Left lung (tissue), 14 donors: ENCODE measurements at places on chromosomes 6 and 20. TPM values are rescaled to one million over a fixed set of nuclear protein-coding genes. Genes with fewer than 3 reads are reported as not detected.

The OPN5 gene
- not detected for total RNA-seq

The WFDC12 gene
- total RNA-seq: 0.73 TPM

GRCh38 chr6:41502917-41503671 is 43.1 kb upstream of the FOXP4 start:
- peaks cover 10% of the 10 kb centered on the region for H3K27me3 ChIP-seq
- H3K4me1 ChIP-seq: peaks cover 30% of the 10 kb centered on the region
- H3K27ac ChIP-seq: no peak overlapping the region
- peak overlapping the region; percentile 22 for H3K4me3 ChIP-seq
- DNase-seq: peak; percentile 73

The CST5 gene
- 3.3 TPM for total RNA-seq

DNA sequence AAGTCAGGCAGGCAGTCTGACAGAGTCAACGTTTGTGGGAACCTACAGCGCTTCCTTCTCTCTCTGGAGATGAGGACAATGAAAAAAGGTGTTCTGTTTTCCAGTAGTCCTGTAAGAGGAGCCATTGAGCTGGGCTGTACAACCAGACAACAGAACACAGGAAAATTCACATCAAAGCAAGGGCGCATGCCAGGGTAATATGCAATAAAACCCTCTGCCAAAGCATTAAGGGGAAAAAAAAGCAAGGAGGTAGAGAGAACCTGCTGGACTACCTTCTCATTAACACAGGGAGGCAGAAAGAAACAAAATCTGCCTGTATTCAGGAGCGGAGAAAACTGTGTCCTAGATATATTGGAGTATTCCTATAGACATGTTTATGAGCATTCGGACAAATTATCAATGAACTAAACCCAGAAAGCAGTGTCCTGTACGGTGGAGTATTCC is 1.3 kb downstream of the RNF24 start:
- peak overlapping the region; percentile 92 for H3K4me3 ChIP-seq
- H3K27ac ChIP-seq: peak overlapping the region; percentile 84
- peaks cover 5% of the 10 kb centered on the region for H3K36me3 ChIP-seq

- H3K4me3 ChIP-seq: no peak overlapping the region
- H3K27me3 ChIP-seq: no peaks in the 10 kb centered on the region
- H3K4me1 ChIP-seq: no peaks in the 10 kb centered on the region
Observed at GRCh38 chr20:23094927-23095326, 8.8 kb upstream of the CD93 start.

GRCh38 chr6:33323623-33323948 is 6.0 kb upstream of the ZBTB22 start:
- peaks cover 17% of the 10 kb centered on the region for H3K4me1 ChIP-seq
- no peaks in the 10 kb centered on the region for H3K27me3 ChIP-seq
- no peaks in the 10 kb centered on the region for H3K36me3 ChIP-seq

GRCh38 chr6:169247991-169248390 is 5.7 kb downstream of the THBS2 start:
- no peak overlapping the region for H3K4me3 ChIP-seq
- no peaks in the 10 kb centered on the region for H3K4me1 ChIP-seq
- no peak overlapping the region for H3K27ac ChIP-seq
- DNase-seq: no peak
- H3K27me3 ChIP-seq: peaks cover 40% of the 10 kb centered on the region

The SLC44A4 gene
- total RNA-seq: 78.8 TPM

- H3K36me3 ChIP-seq: peaks cover 67% of the 10 kb centered on the region
- DNase-seq: no peak
- H3K27ac ChIP-seq: no peak overlapping the region
- H3K4me3 ChIP-seq: no peak overlapping the region
Observed at GRCh38 chr6:18243302-18243893, 20.9 kb downstream of the DEK start.

The SAMD5 gene
- 10.5 TPM for total RNA-seq

DNA sequence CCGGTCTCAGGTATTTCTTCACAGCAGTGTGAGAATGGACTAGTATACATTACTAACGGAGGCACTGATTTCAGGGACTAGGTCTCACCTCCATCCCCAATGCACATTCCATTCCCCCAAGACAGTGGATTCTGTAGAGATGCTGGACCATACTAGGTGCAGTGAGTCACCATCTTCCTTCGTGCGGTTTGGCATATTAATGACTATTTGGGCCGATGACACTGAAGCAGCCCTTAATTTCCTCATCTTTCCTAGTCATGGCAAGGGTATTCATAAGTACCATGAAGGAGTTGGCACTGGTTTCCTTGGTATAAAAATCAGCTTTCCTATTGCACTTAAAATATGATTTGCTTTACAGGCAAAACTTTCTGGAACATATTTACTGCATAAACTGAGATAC is 121.4 kb upstream of the TRAF3IP2 start:
- no peak for DNase-seq
- no peaks in the 10 kb centered on the region for H3K36me3 ChIP-seq
- H3K4me1 ChIP-seq: peaks cover 6% of the 10 kb centered on the region

- H3K27me3 ChIP-seq: no peaks in the 10 kb centered on the region
- no peak overlapping the region for H3K27ac ChIP-seq
- H3K36me3 ChIP-seq: no peaks in the 10 kb centered on the region
- no peak overlapping the region for H3K4me3 ChIP-seq
Observed at GRCh38 chr6:48084201-48084600, 26.8 kb downstream of the PTCHD4 start.

DNA sequence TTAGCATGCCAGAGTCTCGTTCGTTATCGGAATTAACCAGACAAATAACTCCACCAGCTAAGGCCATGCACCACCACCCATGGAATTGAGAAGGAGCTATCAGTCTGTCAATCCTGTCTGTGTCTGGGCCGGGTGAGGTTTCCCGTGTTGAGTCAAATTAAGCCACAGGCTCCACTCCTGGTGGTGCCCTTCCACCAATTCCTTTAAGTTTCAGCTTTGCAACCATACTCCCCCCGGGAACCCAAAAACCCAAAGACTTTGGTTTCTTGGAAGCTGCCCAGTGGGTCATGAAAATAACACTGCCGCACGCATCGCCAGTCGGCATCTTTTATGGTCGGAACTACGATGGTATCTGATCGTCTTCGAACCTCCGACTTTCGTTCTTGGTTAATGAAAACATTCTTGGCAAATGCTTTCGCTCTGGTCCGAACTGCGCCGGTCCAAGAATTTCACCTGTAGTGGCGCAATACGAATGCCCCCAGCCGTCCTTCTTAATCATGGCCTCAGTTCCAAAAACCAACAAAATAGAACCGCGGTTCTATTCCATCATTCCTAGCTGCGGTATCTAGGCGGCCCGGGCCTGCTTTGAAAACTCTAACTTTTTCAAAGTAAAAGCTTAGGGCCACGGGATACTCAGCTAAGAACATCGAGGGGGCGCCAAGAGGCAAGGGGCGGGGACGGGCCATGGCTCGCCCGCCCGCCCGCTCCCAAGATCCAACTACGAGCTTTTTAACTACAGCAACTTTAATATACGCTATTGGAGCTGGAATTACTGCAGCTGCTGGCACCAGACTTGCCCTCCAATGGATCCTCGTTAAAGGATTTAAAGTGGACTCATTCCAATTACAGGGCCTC is 1958.5 kb upstream of the DEFB115 start:
- no peak for DNase-seq
- H3K27ac ChIP-seq: no peak overlapping the region
- H3K4me3 ChIP-seq: no peak overlapping the region
- H3K36me3 ChIP-seq: no peaks in the 10 kb centered on the region
- H3K4me1 ChIP-seq: no peaks in the 10 kb centered on the region

DNA sequence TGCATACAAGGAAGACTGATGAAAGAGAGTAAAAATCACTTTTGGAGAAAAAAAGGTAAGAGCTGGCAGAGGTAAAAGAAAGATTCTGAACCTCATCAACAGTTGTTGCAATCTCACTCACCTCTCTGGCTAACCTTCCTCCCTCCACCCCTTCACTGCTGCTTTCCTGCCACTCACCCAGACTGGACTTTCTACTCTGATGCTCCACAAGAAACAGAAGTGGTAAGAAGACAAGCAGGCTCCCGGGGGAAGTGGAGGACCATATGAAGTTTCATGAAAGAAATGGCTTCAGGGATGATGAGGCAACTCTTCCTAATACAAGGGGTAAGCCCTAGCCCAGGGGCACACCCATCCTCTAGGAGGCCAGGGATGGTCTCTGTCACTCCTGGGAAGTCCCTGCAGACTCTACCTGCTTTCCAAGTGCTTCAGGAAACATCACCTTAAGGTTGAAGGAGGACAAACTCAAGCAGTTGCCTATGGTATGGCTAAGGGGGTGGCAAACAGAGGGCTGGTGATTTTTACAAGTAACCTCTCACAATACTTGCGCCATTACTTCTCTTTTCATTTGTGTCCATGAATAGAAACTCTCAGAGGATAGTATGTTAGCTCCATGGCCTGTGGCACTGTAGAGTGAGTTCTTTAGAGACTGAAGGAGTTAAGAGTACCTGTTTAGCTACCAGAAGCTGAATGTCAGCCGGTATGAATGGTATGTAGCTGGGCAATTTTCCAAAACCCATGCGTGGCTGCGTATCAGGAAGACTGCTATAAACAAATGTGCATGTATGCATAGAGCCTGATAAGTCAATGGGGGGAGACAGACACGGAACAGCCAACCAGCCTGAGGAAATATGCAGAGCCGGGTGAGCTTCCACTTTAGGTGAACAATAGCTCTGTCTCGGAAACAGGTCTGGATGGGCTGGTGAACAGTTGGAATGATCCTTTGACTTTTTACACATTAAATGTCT is 112.0 kb downstream of the BACH2 start:
- H3K27ac ChIP-seq: no peak overlapping the region
- peaks cover 39% of the 10 kb centered on the region for H3K4me1 ChIP-seq
- DNase-seq: no peak
- H3K36me3 ChIP-seq: no peaks in the 10 kb centered on the region
- no peak overlapping the region for H3K4me3 ChIP-seq
- no peaks in the 10 kb centered on the region for H3K27me3 ChIP-seq

DNA sequence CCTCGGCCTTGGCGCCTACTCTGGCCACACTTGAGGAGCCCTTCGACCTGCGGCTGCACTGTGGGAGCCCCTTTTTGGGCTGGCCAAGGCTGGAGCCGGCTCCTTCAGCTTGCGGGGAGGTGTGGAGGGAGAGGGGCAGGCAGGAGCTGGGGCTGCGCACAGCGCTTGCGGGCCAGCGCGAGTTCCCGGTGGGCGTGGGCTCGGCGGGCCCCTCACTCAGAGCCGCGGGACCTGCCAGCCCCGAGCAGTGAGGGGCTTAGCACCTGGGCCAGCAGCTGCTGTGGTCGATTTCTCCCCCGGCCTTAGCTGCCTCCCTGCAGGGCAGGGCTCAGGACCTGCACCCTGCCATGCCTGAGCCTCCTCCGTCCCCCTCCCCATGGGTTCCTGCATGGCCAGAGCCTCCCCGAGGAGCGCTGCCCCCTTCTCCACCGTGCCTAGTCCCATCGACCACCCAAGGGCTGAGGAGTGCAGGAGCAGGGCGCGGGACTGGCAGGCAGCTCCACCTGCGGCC is 136.8 kb downstream of the EPHA7 start:
- no peaks in the 10 kb centered on the region for H3K36me3 ChIP-seq
- H3K27me3 ChIP-seq: no peaks in the 10 kb centered on the region
- H3K4me1 ChIP-seq: no peaks in the 10 kb centered on the region
- DNase-seq: no peak
- no peak overlapping the region for H3K27ac ChIP-seq

DNA sequence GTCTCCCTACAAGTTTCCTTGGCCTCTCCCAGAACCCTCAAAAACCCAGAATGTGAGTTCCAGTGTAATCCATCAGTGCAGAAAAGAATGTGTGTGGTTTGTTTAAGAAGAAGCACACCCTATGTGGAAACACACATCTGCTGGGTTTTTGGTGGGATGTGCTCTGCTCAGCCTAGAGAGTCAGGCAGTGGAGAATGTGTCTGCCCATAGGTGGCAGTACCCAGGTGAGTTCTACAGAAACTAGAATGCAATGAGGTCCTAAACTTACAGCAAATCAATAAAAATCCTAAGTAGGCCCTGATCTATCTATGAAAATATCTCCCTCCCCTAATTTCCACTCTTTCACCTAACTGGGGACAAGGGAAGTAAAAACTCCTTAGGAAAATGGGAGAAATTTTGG is 437.3 kb downstream of the DHX35 start:
- no peak for DNase-seq
- no peaks in the 10 kb centered on the region for H3K27me3 ChIP-seq
- no peak overlapping the region for H3K27ac ChIP-seq
- no peaks in the 10 kb centered on the region for H3K36me3 ChIP-seq
- no peak overlapping the region for H3K4me3 ChIP-seq

The CFB gene
- 131 TPM for total RNA-seq

GRCh38 chr20:58746620-58747019 is 54.0 kb downstream of the NPEPL1 start:
- H3K27me3 ChIP-seq: no peaks in the 10 kb centered on the region
- no peaks in the 10 kb centered on the region for H3K36me3 ChIP-seq
- DNase-seq: peak; percentile 13
- no peak overlapping the region for H3K4me3 ChIP-seq

DNA sequence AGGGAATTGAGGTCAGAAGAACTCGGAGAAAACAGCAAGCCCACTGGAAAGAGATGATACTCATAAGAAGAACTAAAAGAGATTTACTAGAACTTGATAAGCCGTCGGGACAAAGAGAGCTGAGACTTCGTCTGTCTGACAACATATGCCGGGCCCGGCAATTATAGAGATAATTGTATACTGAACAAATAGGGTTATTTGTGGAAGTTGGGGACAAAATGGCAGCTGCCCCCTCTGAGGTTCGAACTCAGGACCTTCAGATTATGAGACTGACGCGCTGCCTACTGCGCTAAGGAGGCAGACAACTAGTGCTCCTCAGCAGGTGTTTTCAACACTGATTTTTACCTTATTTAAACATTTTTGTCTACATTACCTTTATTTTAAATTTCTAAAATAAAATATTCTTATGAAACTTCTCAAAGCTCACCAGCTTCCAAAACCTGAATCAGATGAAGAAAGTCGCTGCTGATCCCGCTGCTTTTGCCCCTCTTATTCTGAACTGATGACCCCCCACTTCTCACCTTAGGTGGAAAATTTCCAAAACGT is 29.3 kb upstream of the TRIM27 start:
- no peak overlapping the region for H3K27ac ChIP-seq
- peak overlapping the region; percentile 28 for H3K4me3 ChIP-seq
- H3K27me3 ChIP-seq: peaks cover 12% of the 10 kb centered on the region
- H3K4me1 ChIP-seq: peaks cover 10% of the 10 kb centered on the region
- no peaks in the 10 kb centered on the region for H3K36me3 ChIP-seq

The SCGN gene
- not detected for total RNA-seq

The RIOK1 gene
- total RNA-seq: 23.3 TPM
